ENCODE measurements at places on chromosomes 4 and X.

- DNase-seq = no peak
Observed at GRCh38 chr4:150366487-150366999, 215.4 kb upstream of the MAB21L2 start.

DNA sequence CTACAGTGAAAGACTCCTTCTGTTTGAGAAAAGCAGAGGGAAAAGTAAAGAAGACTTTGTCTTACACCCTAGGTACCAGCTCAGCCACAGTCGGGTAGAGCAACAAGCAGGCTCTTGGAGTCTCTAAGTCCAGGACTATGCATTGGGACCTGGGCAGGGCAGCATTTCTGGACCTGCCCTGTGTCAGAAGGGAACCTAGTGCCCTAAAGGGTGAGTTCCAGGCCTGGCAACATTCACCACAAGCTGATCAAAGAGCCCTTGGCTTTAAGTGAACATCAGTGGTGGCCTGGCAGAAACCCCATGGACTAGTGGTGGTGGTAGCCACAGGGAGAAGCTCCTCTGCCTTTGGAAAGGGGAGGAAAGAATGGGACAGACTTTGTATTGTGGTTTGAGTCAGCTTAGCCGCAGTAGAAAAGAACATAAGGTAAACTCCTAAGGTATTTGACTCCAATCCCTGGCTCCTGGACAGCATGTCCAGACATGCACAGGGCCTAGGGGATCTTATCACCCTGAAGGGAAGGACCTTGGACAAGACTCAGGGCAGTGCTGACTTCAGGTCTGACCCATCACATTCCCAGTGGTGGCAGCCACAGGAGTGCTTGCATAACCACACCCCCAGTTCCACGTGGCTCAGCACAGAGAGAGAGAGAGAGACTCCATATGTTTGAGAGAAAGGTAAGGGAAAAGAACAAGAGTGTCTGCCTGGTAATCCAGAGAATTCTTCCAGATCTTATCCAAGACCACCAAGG lies 32.6 kb downstream of the CCDC158 start:
- DNase-seq = no peak

DNA sequence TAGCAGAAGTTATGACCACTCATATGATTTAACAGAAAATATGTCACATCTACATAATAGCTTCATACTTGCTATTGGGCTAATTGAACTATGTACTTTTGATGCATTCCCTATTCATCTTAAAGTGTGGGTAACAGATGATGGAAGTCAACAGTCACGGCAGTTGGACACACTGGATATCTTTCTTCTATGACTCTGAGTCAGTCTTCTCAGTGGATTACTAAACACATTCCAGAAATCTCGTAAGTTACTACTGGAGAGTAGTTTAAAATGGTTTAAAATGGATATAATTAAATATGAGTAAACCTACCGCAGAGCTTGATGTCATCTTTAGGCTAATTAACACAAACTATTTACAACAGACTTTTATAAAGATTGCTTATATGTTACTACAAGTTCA lies 30.1 kb upstream of the CFAP299 start:
- DNase-seq = no peak

GRCh38 chr4:70749313-70749712 lies 27.5 kb downstream of the RUFY3 start:
- DNase-seq = no peak

GRCh38 chrX:112048707-112049106 lies 33.9 kb downstream of the TRPC5 start:
- DNase-seq = no peak

DNA sequence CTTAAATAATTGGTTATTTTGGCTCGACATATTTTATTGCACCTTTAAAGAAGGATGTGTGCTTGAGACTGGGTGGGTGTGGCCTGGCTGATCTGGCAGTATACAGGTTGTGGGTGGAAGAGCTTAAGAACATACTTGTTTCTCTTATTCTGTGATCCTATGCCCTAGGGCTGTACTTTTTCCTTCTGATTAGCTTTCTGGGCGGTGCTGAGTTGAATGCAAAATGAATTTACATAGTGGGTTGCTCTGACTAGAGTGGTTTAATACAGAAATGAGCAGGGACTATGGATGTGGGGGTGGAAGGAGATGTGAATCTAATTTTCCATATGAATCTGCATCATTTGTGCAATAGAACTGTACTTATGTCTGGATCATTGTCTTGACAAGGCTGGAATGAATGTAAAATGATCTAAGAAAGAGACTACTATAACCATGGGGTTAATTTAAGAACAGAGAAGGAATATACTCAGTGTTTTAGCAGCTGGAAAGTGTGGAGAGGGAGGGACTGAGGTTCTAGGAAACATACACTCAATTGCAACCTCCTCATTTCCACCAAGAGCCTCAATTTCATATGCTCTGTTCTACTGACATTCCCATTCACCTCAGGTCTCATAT lies 73.7 kb downstream of the RLIM start:
- DNase-seq = no peak

DNA sequence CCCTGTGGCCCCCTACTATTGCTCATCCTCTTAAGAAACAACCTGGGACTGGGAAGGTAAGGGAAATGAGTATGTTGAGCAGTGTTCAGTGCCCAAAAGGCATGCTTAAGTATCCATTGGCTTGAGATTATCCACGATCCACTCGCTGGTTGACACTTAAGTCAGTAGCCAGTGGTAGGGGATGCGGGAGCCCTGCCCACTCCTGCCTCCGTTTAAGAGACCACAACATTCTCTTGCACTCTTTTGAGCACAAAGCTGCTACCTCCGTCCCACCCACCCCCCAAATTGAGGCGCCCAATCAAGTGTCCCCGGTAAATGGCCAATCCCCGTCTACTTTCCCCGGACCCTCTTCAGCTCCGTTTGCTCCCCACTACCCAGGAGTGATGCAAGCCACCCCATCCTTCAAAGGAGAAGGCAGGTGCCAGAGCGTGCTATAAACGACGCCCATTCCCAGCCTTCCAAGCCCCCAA lies 25.0 kb downstream of the UTP14A start:
- no peak for DNase-seq

DNA sequence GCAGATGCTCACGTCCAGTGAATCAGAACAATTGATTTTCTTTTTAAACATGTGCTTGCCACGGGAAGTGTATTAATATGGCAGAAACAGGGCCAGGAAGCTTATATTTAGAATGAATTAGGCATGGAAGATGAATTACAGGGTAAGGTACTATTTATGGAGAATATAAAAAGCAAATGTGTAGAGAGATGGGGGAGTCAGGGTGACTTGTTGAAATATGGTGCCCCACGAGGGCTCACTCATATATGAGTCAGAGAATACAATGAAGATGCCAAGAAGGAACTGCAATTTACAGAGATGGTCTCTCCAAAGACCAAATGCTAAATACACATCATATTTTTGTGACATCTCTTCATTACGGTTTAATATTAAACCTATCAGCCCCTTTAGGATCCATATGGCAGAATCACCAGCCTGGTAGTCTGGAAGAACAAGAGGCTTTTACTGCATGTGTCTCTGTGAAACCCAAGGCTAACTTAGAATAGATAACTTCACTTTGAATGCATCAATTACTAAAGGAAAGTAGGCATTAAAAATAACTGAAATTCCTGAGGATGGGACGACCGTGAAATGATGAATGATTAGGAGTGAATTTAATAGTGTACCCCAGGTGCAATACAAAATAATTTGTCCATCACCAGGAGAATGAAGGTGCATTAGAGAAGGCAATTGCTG lies 385.3 kb downstream of the ARHGAP24 start:
- no peak for DNase-seq

DNA sequence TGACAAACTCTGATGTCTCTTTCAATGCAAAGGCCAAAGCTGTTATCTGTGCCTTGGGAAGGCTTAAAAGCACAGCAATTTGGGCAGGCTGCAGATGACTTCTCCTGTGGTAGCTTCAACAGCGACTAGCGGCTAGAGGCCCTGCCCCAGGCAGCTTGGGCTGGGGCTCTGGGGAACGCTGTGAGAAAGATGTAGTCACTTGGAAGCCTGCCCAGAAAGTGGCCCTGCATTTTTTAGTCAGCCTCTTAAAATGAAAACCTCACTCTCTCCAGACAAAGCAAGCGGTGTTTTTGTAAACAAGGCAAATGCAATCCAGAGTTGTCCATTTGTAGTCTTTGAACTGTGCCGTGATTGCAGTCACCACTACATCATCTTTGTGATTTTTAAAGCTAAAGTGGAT lies 27.5 kb downstream of the PCYT1B start:
- no peak for DNase-seq

DNA sequence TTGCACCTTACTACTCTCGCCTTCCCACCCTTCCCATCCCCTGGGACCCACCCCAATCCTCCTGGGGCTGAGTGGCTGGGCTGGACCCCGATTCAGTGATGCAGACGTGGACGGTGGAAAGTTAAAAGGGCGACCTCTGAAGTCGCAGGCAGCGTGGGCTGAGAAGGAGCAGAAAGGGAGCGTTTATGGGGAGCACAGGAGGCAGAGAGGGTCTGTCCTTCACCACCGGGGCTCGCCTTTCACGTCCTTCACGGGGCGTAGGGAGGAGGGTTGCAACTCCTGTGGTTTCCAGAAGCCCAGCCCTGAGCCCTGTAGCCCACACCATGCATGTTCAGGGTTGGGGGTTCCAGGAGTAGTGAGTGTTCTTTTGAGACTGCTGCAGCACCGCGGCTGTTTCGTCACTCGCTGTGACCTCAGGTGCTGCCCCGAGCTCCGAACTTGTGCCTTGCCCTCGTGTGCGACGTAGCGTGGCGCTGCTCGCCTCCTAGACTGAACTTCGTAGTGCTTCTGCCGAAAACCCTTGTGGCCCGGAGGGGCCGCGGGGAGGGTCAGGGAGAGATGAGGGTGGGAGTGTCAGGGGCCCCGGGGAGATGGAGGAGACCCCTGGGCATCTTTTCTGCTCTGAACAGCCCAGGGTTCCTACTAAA lies 1.6 kb downstream of the NHS start:
- no peak for DNase-seq

- no peak for DNase-seq
Observed at GRCh38 chrX:27336466-27337091, 126.6 kb downstream of the PPP4R3C start.

GRCh38 chr4:1982124-1983052 lies 26.4 kb downstream of the NELFA start:
- DNase-seq = no peak

DNA sequence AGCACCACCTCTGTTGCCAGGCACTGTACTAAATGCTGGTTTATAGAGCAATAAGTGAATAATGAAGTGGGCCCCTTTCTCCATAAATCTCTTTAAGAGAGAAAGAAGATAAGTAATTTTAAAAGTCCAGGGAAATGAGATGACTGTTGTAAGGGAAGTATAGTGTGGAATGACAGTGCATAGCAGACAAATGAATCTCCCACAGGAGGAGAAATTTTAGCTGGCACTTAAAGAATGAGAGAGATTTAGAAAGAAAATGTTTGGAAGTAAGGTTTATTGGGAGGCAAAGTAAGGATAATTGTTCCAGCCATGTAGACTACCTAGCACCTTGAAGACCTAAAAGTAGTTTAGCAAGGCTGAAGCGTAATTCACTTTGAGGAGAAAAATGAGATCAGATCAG lies 1081.1 kb upstream of the PABPC4L start:
- no peak for DNase-seq
